ENCODE measurements at places on chromosomes 7 and 10. TPM values are rescaled to one million over a fixed set of nuclear protein-coding genes. Genes with fewer than 3 reads are reported as not detected.
A peak's percentile ranks its signal among the peaks of the same experiment; 100 is the strongest.

The UNC5B gene
- total RNA-seq = not detected

The PHKG1 gene
- 0.22 TPM for total RNA-seq

The BEND7 gene
- total RNA-seq = not detected

The ANKRD1 gene
- total RNA-seq = not detected

The CTAGE6 gene
- total RNA-seq = not detected

The PSAP gene
- 201 TPM for total RNA-seq

The CLDN4 gene
- total RNA-seq = not detected

The LIPN gene
- total RNA-seq = not detected

The FAM241B gene
- not detected for total RNA-seq

DNA sequence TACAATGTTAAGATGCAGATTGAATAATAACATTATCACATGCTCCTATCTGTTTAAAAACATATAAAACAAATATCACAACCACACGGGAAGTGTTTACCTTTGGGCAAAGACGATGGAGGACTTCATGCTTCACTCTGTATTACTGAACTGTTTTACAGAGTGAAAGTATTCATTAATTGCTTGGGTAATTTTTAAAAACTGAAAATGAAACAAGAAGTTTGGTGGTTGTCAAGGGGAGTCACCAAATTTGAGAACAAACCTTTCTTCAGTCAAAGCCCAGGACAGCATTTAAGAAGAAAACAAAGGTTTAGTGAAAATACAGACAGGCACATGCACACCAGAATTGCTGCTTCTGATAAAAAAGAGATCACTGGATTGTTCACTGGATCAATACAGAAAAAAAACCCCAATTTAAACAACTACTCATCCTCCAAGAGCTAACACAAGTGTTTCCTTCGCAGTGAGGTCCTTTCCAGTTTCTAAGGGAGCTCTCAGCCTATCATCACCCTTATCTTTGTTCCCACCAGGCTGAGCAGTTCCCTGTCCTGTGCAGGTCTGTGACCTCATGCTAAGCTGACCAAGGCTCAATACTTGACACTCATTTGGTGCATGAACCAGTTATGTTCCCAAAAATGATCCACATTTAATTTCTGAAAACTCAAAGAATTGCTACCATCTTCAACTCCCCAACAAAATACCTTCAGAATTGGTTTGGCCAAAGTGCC is 8.8 kb downstream of the PARP12 start:
- DNase-seq = no peak

DNA sequence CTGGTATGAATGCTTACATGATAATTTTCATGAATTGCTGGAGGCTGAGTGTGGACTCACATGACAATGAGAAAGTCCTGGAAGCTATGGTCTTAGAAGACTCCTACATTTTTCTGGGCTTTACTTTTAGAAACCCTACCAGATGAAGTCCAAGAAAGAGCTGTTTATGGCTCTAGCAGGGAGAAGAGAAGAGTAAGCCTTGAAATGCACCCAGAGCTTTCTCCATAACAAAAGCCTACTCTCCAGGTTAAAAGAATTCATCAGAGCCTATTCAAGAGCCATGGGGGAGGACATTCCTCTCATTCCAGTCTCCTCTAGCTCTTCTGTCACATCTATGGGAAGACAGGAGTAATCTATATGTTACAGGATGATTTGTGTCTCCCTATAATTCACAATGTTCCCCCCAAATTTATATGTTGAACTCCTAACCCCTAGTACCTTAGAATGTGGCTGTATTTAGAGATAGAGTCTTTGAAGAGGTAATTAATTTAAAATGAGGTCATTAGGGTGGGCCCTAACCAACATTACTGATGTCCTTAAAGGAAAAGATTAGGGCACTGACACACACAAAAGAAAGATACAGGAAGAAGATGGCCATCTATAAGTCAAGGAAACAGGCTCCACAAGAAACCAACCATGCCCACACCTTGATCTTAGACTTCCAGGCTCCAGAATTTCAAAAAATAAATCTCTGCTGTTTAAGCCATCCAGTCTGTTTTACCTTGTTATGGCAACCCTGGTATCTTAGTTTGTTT is 193.8 kb upstream of the PTER start:
- no peak for DNase-seq

DNA sequence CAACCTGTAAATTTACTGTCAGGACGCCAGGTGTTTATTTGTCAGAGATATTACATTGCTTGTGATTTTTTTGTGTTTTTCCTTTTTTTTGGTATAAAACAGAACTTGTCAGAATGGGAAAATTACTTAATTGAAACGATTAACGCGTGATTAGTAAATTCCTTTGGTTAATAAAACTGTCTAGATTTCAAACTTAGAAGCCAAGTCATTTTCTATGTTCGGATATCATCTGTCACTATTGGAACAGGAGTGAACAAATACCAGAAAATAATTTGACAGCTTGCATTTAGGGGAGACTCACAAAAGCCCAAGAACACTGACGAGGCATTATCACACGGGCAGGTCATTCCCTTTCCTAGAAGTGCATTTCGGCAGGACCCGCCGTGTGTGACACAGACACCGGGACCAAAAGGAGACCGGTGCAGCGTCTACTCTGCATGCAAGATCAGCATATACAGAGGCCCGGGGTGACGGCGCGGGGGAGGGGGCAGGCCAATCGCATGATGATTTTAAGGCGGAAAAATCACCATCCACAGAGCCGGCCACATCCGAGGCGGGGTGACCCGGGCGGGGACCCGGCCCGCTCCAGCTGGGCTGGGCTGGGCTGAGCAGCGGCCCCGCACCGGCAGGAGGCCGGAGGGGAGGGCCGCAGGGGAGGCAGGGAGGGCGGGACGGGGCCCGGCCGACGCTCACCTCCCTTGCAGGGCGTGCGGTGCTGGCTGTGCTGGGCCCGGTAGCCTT is 841 bp downstream of the GLUD1 start:
- peak; percentile 63 for DNase-seq

DNA sequence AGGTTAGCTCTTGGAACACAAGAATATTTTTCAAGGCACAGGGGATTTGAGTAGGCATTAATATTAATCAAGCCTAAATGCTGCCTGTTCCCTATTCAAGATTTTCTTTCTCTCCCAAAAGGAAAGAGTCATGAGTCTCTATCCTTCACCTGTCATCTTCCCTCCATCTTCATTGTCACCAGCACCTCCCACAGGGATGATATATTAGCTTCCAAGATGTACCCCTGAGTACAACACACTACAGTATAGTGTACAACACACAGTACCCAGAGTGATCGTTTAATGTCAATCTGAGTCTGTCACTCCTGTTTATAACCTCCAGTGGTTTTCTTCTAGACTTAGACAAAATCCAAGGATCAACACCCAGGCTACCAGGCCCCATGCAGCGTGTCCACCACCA is 50.1 kb downstream of the FAM13C start:
- no peak for DNase-seq

DNA sequence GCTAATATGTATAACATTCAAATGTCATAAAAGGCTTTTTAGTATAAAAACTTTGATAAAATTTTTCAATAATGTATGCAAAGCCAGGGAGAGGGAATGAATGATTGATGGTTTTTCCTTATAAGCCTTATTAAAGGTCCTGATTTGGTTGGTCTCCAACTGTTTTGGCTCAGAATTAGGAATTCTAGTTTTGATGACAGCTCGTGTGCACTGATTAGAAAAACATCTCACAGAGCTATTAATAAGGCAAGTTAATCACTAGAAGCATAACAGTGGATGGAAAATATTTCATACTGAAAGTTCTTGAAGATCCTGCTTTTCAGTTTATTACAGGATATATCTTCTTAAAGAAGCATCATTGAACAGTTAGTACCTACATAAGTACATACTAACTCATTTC is 114.9 kb upstream of the NOBOX start:
- no peak for DNase-seq

GRCh38 chr10:58063861-58064480 is 203.7 kb downstream of the IPMK start:
- no peak for DNase-seq

DNA sequence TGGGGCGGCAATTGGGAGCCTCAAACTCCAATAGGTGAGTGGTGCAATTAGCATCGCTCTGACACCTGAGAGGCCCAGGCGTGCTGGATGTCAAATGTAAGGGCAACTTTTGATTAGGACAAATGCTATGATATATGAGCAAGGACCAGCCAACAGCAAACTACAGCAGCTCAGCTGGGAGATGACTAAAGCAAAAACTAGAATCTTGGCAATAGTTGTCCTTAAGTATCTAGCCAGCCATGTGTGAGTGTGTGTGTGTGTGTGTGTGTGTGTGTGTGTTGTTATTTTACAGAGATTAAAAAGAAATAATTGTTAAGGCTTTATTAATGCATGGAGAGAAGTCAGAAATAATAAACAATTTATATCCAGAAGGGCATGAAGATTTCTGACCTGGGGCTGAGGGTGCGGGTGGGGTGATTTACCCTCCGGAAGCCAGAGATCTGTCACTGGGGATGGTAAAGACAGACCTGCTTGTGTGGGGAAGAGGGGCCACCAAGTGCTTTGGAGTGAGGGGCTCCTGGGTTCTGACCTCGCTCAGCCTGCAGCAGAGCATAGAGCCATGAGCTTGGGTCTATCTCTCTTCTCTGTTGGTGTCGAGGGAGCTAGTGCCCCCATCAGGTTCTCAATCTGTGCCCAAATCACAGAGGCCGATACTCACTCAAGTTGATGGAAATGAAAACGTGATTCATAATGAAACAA is 77.3 kb downstream of the EMX2 start:
- DNase-seq = no peak

GRCh38 chr7:56174346-56174874 is 58.2 kb upstream of the NUPR2 start:
- DNase-seq = no peak

DNA sequence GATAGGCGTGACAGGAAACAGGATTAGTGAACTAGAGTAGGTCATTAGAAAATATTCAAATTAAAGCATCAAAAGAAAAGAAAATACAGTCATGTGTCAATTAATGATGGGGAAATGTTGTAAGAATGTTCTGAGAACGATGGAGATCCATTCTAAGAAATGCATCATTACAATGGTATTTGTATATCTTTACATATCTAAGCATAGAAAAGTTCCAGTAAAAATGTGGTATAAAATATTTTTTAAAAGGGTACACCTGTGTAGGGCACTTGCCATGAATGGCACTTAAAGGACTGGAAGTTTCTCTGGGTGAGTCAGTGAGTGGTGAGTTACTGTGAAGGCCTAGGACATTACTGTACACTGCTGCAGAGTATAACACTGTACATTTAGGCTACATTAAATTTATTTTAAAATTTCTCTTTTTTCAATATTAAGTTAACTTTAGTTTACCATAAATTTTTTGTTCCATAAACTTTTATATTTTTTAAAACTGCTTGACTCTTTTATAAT is 282.5 kb downstream of the BMPER start:
- DNase-seq = no peak

- no peak for DNase-seq
Observed at GRCh38 chr10:119211625-119212441, 4.5 kb downstream of the GRK5 start.

GRCh38 chr7:112122144-112122543 is 84.1 kb downstream of the DOCK4 start:
- DNase-seq = no peak

DNA sequence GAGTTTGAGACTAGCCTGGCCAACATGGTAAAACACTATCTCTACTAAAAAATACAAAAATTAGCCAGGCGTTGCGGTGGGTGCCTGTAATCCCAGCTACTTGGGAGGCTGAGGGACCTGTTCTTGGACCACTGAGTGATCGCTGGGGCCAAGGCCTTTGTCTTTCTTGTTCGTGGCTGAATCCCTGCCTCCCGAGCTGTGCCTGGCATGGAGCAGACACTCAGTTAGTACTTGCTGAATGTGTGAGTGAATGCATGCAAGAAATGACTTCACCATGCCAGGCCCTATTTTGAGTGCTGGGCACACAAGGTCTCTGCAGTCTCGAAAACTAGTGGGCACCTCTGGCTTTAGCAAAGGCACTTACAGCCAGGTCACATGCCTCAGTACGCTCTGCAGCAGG is 85.1 kb downstream of the HIP1 start:
- DNase-seq = no peak

- no peak for DNase-seq
Observed at GRCh38 chr7:2070151-2070763, 162.5 kb downstream of the MAD1L1 start.

DNA sequence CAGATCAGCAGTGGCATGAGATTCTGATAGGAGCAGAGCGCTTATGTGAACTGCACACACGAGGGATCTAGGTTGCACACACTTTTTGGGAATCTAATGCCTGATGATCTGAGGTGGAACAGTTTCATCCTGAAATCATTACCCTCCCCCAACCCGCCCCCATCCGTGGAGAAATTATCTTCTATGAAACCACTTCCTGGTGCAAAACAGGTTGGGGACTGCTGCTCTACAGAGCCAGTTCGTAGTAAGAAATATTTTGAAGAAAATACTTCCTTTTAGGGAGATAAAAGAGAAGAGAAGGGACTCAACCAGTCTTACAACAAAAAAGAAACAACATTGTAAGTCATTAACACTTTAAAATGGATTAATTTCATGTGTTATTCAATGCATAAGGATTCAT is 1308.2 kb downstream of the GATA3 start:
- DNase-seq = no peak

DNA sequence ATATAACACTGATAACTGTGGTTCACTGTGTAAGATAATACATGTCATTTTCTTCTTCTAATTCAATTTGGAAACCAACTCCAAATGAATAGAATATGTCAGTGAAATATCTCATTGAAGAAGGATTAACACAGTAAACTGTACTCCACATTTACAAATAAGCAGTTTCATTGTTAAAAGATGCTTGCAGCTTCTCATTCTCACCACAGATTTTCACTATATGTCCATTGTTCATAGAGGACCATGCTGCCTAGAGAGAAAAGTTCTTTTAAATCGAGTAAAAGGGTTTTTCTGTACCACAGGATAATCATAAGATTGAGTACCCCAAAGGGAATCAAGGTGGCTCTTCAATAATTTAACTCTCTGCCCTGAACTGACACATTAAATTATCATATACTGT is 165.5 kb downstream of the LRRN3 start:
- DNase-seq = no peak

DNA sequence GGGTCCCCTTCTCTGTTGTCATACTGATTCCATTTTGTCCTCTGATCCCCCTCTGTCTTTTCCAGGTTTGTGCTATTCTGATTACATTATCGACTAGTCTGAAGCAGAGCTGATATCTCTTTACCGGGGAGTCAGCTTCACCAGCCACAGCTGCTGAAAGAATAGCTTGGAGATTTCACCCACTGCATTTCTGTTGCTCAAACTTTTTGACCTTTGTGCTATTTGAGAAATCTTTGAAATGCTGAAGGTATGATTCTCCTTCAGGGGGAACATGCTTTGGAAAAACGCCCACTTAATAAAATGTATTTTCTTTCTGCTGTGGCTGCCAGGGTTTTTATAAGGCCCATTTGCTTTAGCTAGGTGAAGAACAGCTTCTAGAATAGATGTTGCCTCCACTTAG is 197.8 kb upstream of the TCF7L2 start:
- no peak for DNase-seq

GRCh38 chr7:142556740-142557139 is 192.5 kb upstream of the PRSS1 start:
- DNase-seq = no peak

- DNase-seq = no peak
Observed at GRCh38 chr10:5591336-5591824, 66.6 kb downstream of the CALML3 start.

All from Karpas-422 (cell line).